ENCODE measurements at places on chromosomes 5 and 9.

- DNase-seq = no peak
These were observed 60.7 kb downstream of the SLC1A1 start for GRCh38 chr9:4550777-4551484.

DNA sequence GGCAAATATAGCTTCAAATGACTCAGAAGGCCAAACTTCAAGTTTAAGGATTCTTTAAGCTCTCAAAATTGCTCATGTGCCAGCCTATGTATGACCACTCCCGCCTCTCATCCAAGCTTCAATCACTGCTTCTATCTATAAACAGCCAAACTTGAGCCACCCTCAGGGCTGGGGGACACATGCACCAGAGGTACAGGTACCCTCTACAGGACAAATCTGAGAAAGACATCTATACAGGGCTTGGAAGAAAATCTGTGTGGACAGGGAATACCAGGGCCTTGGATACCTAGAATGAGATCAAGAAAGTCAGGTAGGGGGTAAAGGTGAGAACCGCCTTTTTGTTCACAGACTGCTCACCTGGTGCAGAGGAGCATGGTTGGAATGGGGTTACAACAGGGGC, 217.9 kb downstream of the ATPSCKMT start:
- DNase-seq = no peak

DNA sequence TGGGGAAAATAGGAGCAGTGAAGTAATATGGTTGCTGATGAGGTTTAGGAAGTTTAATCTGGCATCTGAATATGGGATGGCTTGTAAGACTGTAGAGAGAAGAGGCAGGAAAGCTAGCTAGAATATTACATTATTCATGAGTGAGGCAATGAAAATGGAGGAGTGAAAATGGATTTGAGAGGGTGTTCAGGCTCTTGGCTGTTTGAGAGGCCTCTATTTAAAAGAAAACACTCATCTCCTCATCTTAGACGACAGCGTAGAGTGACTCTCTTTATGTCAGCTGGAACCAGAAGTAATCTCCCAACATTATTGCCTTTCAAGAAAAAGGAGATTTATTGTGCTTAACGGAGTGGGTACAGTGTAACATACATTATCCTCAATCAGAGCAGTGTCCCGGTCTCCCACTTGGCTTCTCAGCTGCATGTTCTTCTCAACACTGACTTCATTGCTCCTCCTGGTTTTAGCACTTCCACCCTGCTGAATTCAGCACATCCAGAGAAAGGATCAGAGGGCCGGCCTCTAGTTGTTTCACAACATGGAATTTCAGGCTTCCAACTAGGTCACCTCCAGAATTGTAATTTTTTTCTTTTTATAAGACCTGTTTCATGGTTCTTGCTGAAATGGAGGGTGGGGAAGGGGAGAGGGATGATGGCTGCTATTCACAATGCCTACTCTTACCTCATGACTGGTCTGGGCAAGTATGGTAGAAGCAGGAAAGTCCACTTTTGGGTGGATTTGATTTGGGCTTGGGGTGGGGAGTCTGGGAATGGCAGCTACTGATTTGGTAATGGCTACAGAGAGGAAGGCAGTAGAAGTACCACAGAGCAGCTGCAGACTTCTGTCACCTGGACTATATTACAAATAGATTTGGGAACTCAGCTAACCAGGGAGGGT, 52.9 kb upstream of the KIAA1958 start:
- no peak for DNase-seq

DNA sequence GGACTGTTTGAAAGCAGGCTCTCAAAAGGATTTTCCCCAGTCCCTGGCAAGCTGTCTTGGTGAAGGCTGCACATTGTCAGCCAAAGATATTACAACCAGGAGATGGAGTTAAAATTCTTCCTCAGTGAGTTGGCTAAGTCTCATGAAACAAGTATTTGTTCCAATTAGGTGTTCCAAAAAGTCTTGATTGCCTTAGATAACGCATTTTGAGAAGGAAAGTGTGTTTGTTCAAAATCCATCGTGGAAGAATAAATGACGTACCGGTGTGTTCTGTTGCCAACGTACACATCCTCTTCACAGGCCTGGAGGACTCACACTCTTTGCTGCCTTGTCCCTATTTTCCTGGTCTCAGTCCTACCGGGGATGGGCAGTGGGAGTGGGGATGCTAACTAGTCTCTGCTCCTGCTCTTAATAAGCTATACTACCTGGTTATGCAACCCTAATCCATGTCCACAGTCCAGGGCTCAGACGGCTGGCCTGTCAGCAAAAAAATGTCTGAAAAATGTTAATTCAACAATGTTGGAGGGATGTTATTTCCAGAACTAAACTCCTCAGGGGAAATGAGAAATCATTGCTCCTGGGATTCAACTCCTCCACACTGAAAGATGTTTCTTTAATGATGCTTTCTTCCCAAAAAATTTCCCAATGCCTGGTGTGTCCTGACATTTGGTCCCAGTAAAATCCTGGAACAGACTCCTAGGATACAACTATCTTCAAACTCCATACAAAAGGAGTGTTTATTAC, 175.3 kb upstream of the KLF9 start:
- DNase-seq = no peak

DNA sequence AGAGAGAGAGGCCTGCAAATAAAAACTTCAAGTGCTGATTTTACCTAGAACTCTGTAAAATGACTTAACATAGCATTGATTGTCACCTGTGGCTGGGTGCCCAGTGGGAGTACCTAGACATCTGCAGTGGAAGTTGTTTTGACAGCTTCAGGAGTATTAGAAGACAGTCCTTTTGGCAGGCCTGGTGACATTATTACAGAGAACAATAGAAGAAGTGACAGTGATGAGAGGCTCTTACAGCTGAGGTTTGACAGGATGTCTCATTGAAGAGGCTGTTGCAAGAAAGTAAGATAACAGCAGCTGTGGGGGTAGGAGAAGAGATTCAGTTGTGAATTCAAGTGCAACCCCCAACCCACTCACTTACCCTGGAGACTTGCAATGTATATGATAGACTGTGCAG, 27.9 kb upstream of the MUSK start:
- no peak for DNase-seq

GRCh38 chr9:133604214-133604613, 5.0 kb downstream of the FAM163B start:
- peak; percentile 36 for DNase-seq

Measured in stimulated activated CD4-positive, alpha-beta T cell treated with anti-CD3 and anti-CD28 coated beads, Interleukin-4, amount 100 ng/mL, for 4 hours (primary cell).